T follicular helper cell (primary cell): ENCODE measurements at places on chromosomes 12 and 14.

GRCh38 chr12:32947206-32948067 is 50.9 kb upstream of the PKP2 start:
- DNase-seq: no peak

DNA sequence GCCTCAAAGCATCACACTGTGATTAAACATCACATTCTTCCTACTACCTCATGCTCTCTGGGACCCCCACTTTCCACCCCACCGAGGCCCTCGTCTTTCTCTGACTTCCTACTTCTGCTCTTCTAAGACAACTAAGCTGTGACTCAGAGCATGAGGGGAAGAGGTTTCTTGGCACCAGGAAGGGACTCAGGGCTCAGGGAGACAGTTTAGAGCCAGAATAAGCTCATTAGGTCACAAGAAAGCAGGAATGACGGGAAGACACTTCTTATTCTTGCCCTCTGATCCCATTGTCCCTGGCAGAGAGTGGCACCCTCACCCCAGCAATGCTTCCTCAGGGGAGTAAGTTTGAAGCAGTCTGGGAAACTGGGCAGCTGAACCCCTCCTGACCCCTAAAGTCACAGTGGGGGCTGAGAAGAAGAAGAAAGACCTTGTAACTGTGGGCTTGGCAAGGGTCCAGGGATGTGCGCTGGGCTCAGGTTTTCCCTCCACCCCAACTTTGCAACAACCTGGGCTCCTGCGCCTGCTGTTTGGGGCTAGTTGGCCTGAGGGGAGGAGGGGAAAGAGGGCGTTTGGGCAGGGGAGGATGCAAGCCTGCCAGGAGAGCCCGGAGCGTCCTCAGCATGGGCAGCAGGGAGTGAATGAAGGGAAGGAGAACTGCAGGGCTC is 64.6 kb upstream of the ACTN1 start:
- DNase-seq: no peak

GRCh38 chr14:80942191-80942600 is 658 bp upstream of the CEP128 start:
- DNase-seq: no peak

DNA sequence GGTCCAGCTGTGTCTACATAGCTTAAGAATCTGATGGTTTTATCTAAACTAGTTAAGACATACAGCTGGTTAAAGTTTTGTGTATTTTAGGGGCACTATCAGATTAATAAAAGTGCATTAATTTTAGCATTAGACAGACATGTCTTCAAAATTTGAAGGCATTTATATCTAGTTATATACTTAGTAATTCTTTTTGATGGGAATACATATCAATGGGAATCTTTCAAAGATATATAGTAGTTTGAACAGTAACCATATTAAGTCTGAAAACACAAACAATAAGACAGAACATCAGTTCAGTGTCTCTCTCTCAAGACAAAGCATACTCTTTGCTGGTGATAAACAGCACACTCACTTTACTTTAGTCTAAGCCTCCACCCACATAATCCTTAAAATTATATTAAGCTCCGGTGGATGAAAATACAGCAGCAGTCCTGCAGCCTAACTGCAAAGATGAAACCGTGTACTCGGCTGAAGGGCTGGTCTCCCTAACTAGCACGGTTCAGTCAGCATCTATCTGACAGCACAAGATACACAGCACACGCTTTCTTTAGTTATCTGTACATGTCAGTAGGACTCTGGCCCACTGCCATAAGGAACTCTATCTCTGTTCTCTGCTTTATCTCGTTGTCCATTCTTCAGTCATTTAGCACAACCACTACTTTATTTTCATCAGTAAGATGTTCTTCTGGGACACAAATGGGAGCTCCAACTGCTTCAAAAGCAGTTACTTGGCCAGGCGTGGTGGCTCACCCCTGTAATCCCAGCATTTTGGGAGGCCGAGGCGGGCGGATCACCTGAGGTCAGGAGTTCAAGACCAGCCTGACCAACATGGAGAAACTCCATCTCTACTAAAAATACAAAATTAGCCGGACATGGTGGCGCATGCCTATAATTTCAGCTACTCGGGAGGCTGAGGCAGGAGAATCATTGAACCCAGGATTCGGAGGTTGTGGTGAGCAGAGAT is 80.5 kb downstream of the MED13L start:
- no peak for DNase-seq

DNA sequence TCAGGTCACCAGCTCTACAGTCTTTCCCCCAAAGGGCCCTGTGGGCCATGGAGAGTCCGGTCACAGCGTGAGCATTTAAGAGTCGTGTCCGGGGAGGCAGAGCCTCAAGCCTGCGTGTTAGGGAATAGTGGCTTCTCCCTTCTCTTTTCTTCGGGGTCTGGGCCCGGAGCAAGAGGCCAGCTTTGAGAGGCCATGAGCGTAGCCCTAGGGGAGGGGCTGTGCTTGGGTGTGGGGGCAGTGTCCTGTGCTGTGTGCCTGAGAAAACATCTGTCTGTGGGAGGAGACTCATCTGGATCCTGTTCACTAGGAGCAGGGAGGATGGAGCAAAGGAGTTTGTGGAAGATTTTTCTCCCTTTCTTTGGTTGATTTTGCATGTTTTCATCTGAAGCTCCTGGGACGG is 5.3 kb downstream of the LRP1-AS start:
- no peak for DNase-seq

- no peak for DNase-seq
These were observed 15.5 kb upstream of the KLC1 start for GRCh38 chr14:103613517-103613916.

DNA sequence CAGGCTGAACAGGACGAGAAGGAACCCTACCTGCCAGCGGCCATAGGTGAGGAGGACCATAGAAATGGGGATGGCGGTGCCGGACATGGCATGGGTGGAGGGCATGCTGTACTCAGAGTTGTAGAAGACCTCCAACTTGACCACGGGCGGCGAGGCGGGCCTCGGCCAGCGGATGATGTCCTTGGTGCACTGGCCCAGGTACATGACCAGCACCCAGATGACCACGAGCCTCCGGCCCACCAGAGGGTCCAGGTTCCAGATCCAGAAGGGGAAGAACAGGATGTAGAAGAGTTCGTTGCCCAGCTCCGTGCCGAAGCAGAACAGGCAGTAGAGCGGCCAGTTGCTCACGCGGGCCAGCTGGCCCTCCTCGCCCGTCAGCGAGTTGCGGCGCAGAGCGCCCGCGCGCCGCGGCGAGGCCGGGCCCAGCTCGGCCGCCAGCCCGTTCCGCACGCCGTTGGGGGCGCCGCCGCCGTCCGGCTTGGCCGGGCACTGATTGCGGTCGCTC is 582 bp downstream of the SGPP1 start:
- DNase-seq: no peak

DNA sequence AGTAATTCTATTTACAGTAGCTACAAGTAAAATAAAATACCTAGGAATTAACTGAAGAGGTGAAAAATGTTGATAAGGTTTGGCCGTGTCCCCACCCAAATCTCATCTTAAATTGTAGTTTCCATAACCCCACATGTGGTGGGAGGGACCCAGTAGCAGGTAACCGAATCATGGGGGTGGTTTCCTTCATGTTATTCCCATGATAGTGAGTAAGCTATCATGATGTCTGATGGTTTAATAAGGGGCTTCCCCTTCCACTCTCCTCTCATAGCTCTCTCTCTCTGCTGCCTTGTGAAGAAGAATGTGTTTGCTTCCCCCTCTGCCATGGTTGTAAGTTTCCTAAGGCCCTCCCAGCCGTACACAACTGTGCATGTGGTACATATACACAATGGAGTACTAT is 1170.7 kb downstream of the BCL11B start:
- no peak for DNase-seq

- no peak for DNase-seq
These were observed 17.1 kb upstream of the NEK9 start for GRCh38 chr14:75143761-75144527.
